Renal cortex interstitium (tissue), 15 donors: ENCODE measurements at places on chromosomes 4 and X. TPM values are rescaled to one million over a fixed set of nuclear protein-coding genes. Genes with fewer than 3 reads are reported as not detected.

DNA sequence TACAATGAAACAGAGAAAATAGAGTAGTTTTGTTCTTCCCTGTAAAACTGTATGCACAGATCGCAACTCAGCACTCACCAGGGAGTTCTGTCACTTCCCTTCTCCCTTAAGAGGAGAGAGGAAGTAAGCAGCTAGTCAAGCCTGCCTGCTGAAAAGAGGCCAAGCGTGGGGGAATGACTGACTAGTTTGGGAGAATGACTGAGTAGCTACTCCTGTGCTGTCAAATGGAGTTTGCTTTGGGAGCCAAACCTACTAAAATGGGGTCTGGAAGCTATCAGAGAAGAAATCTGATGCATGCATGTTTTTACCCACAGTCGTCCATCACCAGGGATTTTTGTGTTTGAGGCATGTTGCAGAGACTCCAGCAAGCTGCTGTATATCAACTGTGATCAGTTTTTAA lies 54.6 kb upstream of the LHFPL1 start:
- no peak for DNase-seq

GRCh38 chrX:41137589-41137988 lies 52.3 kb downstream of the USP9X start:
- DNase-seq = no peak

- no peak for DNase-seq
Measured at GRCh38 chrX:133953078-133953477, 32.3 kb downstream of the GPC3 start.

The SPATA4 gene
- 2.0 TPM for polyA plus RNA-seq

The IL2RG gene
- 1.00 TPM for polyA plus RNA-seq
